Activated CD8-positive, alpha-beta memory T cell treated with anti-CD3 and anti-CD28 coated beads, Interleukin-2, amount 50 U/mL, for 4 hours (primary cell): ENCODE measurements at places on chromosomes 5 and 9.

GRCh38 chr5:138402640-138403039, 36.2 kb upstream of the REEP2 start:
- no peak for DNase-seq

- no peak for DNase-seq
Measured at GRCh38 chr5:149605998-149606724, 24.9 kb downstream of the ARHGEF37 start.

- no peak for DNase-seq
Measured at GRCh38 chr5:75363726-75364495, 26.9 kb downstream of the HMGCR start.

- no peak for DNase-seq
Measured at GRCh38 chr5:117394506-117395157, 820.0 kb upstream of the SEMA6A start.

DNA sequence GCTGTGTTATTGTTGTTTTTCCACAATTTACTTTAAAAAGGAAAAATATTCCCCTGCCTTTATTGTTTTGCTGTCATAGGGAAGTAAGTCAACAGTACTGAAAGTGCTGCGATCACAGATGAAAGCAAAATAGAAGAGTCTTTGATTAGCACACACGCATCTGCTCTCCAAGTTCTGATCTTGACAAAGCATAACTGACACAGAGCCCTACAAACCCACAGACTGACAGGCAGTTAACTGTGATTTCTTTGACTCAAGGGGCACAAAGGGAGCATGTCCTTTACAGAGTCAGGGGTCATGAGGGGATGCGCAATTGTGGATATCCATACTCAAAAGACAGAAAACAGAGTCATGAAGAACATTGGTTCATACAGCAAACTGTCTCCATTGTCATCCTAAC, 123.7 kb downstream of the SNCAIP start:
- no peak for DNase-seq

DNA sequence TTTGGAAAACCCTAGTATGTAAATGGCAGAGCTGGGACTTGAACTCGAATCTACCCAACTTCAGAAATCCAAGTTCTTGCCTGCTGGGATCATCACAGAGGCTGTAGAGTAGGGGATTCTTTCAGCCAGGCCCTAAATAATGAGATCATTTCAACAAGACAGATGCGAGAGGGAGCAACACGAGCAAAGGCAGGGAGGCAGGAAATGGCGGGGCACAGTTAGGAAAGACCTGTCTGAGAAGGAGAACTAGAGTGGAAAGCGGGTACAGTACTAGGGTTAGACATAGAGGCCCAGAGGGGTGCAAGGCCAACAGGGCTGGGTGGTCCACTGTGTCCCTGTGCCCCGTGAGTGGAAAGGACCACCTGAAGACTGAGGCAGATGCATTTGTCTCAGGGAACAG, 46.1 kb downstream of the MVB12B start:
- no peak for DNase-seq

GRCh38 chr9:124739360-124739759, 31.8 kb downstream of the NR6A1 start:
- DNase-seq: no peak

GRCh38 chr5:41670216-41670615, 159.8 kb upstream of the PLCXD3 start:
- DNase-seq: no peak

GRCh38 chr5:108260117-108260857, 121.6 kb downstream of the FBXL17 start:
- DNase-seq: peak; percentile 67

DNA sequence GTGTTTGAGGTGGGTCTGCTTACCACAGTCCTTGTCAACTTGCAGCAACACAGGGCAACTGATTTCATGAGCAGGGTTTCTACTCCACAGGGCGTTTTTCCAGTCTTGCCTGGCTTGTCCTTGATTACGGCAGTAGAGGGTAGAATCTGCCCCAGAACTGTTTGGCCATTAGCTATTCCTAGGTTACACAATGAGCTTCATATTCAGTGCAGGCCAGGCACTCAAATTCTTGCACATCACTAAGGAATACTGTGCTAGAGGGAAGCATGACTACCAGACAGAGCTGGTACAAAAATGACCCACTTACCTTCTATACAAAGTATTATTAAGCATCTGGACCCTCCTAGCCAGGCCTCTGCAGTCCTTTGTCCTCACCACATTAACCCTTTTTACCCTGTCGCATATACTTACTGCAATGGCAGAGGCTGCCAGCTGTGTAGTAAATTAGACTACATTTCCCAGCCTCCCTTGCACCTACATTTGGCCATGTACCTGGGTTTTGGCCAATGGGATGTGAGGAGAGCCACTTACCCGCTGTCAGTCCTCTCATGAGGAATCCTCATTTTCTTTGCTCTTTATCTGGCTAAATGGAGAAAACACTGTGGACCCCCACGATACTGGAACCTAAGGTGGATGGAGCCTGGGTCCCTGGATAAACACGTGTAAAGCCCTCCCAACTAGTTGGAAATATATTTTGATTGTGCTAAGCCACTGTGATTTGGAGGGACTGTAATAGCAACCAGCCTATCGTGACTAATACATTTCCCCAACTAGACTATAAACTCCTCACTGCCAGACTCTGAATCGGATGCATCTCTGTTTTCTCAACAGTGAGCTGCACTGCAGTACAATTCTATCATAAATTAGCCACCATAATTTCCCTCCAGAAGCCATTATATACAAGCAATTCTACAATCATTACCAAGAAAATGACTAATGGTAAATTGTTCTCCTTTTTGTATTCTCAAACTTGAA, 218.7 kb downstream of the GLIS3 start:
- no peak for DNase-seq

DNA sequence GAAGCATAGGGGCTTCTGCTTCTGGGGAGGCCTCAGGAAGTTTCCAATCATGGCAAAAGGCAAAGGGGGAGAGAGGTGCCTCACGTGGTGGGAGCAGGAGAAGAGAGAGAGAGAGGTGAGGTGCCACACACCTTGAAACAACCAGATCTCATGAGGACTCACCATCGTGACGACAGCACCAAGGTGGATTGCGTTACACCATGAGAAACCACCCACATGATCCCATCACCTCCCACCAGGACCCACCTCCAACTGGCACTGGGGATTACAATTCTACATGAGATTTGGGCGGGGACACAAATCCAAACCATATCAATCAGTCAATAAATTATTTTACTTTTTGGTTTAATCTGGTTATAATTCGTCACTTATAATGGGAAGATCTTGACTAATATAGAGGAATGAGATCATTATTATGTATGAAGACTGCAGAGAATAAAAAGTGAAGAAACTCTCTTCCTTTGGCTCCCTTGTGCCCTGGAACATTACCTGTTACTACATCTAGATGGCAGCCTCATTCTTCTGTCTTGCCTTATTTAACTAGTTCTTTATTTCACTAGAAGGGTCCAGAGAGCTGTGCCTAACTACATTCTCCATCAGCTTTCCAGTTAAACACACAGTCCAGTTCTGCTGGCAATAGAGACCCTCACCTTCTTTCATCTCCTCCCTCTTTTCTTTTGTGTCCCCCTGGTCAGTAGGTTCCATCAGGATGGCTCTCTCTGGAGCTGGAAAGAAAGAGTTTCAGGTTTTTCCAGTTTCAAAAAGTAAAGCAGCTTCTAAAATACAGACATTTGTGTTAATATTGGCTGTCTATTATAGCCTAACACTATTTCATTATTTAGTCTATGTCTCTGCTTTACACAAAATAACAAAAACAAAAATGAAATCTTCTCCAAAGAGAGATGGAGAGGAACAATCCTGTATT, 21.7 kb upstream of the SPINK7 start:
- DNase-seq: no peak

DNA sequence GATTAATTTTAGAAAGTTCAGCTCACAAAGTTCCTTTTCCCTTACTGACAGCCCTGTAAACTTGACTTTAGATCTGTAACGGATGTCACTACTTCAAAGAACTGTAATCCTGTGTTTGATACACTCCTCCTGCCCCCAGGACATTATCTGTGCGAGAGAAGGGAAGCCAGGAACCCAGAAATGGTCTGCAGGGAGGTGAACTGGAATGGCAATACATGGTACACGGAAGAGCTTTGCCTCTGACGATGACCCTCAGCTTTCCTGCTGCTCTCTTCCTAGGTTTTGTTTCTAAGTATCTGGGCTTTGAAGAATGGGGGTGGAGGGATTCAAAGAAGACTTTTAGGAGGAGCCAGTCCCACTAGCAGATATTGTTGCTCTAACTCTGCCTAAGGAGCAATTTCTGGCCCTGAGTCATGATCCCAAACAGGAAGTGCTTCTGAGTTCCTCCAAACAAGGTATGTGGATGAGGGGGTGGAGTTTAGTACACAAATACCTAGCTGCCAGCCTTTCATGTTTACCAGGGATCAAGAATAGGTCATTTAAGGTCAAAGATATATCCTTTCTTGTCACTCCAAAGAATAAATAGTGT, 43.4 kb upstream of the TMC1 start:
- no peak for DNase-seq

DNA sequence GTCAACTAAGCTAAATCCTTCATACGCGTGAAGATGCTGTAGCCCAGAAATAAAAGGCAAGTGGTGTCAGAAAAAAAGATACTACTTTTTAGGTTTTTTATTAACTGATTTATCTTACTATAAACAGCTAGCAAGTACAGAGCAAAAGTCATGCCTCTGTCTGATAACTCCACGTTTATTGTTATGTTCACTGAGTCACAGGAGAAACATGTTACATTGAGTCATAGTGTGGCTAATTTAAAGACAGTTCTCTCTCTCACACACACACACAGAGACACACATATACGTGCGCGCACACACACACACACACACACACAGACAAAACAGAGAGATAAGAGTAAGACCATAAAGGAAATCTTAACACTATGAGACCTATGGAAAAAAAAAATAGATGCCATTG, 770.0 kb upstream of the CDH10 start:
- no peak for DNase-seq

- DNase-seq: no peak
Measured at GRCh38 chr5:173012882-173013281, 29.3 kb downstream of the ATP6V0E1 start.

DNA sequence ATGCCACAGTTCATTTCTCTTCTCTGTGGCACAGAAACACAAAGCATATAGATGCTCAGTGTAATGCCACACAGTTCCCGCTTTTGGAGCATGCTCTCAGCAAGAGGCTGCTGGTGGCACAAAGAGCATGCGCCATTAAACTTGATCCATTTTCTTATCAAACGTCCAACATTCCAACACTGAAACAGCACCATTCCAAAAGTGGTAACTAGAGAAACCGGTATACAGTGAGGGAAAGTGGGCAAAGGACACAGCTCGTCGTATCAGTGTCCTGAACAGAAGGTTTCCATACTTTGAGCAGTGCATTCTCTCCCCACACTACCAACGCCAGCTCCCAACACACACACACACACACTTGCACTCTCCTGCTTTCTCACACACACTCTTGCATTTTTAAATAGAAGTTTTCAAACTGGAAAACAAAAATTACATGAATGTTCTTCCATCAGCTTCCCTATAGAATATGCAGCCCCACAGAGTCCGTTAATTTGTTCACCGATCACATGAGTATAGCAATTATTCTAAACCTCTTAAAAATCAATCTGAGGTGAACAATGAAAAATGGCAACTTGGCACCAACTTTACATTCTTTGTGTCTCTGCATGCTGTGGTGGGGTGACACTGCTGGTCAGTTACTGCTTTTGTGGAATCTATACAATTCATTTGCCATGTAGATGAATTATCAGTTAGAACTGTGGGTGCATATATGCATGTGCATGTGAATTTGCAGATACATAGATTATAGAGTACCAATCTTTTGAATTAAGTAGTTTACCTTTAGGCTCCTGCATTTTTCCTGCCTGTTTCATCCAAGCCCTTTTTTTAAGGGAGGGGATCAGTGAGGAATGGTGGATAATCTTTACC, 5.7 kb downstream of the NFIB start:
- no peak for DNase-seq

DNA sequence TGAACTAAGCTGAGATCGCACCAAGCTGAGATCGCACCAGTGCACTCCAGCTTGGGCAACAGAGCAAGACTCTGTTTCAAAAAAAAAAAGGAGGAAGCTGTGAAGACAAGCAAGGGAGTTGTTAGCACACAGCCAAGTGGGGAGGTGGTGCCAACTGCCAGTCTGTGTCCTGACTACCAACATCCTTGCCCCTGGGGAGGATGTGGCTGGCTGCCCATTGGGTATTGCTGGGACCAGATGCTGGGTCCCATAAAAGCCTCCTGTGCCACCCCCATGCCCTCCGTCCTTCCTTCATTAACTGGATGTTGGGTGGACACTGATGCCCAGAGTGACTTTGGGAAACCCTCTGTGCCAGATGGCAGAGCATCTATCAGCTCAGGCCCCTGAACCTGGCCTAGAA, 157.1 kb upstream of the COL5A1 start:
- DNase-seq: peak; percentile 2

DNA sequence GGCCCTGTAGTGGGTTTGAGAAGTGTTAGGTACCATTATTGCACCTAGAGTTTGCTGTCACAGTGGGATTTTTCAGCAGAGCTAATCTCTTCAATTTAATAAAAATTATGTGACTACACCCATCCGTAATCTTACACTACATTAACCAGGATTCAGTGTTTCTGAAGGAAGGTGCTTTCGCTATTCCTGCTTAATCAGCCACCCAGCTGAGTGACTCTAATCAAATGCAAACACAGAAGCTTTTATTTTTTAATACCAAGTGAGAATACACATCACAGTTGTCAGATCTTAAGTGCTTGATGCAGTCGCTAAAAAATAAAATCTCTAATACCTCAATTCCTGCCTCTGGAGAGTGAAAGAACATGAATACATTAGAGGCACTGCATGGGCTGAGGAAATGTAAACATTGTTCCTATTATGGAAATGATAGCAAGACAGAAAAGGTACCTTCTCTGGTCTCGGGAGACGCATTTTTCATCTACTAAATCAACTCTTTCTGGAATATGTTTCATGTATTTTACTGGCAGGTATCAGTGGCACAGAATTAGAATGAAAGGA, 125.7 kb downstream of the SEMA6A start:
- DNase-seq: no peak

- no peak for DNase-seq
Measured at GRCh38 chr9:27549196-27549755, 19.7 kb upstream of the MOB3B start.

- no peak for DNase-seq
Measured at GRCh38 chr5:125660231-125660895, 762.8 kb upstream of the GRAMD2B start.

DNA sequence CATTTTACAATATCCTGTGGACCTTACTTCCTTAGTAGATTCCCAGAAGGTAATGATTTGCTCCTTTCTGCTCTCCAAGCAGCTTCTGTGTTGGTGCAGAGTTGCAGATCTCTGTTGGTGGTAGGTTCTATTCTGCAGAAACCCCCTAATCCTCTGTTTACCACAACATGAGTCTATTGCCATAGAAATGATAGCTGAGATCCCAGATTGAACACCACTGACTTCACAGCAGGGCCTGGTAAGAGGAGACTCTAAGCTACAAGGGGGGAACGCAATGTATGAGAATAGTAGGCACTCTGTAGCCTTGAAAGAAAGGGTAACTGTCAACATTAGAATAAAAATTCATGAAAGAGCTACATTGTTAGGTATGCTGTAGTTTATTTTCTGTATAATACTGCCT, 59.5 kb downstream of the MUSK start:
- DNase-seq: no peak
